ENCODE measurements at places on chromosomes 7 and 10.
A peak's percentile ranks its signal among the peaks of the same experiment; 100 is the strongest.

- DNase-seq, result no peak
These were observed 181.2 kb downstream of the TWIST1 start for GRCh38 chr7:18936265-18936664.

GRCh38 chr10:120789303-120790203 is 61.6 kb upstream of the WDR11 start:
- no peak for DNase-seq

- no peak for DNase-seq
These were observed 23.0 kb downstream of the ZFAND2A start for GRCh38 chr7:1136841-1137516.

DNA sequence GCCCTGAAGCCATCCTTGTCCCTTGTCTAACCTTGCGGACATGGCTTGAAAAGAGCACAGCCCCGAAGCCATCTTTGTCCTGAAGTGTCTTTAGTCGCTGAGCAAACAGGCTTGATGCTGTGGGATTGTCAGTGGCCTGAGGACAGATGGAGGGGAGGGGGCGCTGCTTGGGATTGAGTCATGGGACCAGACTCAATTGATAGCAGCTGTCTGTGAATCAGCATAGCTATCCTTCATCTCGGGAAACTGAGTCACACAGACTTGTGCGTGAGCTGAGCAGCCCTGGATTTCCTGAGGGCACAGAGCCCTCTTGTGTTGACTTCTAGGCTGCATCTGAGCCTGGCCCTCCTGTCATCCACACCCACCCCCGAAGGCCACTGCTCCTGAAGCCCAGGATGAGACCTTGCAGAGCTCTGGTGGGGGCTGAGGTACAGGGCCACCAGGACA is 14.4 kb downstream of the MYO1G start:
- DNase-seq, result no peak

DNA sequence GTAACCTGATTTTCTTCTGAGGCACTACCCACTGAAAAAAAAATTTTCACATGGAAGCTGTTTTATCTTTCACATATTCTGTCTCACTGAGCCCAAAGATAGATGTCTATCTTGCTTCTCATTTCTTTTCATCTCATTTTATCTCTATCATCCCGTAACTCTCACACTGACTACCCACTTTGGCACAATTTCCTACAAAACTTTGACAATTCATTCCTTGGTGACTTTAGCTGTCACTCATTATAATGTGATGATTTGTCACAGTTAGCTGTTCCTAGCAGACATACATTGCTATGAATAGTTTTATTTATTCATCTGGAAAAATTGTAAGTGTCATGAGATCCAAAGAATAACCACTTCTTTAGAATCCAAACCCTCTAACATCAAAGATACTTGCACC is 589.9 kb upstream of the TEX47 start:
- no peak for DNase-seq

DNA sequence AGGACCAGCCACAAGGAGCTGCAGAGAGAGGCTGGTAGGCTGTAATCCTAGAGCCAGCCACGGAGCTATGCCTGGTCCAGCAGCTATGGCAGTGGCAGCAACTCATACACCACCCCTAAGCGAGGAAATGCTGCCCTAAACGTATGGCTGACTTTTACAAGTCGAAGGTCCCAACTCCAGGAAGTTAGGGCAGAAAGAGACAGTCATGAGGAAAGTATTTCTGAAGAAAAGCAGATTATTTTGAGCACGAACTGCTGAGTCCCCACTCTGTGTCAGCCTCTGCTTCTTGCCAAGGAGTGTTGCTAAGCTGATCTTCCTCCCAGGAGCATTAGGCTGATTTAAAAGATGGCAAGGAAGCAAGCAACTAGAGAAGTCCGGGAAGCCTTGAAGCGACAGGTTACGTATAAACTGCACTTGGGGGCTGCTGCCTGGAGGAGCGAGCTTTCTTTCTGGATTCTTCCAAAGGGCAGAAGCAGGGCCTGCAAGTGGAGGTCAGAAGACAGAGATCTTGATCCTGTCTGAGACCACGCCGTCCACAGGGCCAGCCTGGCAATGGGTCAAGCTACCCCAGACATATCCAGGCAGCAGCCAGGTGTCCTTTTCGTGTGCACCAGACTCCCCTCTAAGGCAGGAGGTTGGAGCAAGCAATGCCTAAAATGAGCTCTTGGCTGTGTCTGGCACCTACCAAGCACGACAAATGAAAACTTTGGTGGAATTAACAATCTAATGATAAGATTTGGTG is 39.4 kb downstream of the PLXNA4 start:
- no peak for DNase-seq

- DNase-seq, result no peak
These were observed 43.1 kb upstream of the ADRB1 start for GRCh38 chr10:114000457-114001010.

DNA sequence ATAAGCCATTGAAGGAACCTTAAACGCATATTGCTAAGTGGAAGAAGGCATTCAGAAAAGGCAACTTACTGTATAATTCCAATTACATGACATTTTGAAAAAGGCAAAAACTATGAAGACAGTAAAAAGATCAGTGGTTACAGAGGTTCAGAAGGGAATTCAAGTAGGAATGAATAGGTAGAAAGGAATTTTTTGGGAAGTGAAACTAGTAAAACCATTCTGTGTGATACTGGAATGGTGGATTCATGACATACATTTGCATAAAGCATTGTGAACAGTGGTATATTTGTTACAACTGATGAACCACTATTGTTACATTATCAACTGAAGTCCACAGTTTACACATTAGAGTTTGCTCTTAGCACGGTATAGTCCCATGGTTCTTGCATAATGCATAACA is 114.2 kb upstream of the GPR22 start:
- DNase-seq, result no peak

DNA sequence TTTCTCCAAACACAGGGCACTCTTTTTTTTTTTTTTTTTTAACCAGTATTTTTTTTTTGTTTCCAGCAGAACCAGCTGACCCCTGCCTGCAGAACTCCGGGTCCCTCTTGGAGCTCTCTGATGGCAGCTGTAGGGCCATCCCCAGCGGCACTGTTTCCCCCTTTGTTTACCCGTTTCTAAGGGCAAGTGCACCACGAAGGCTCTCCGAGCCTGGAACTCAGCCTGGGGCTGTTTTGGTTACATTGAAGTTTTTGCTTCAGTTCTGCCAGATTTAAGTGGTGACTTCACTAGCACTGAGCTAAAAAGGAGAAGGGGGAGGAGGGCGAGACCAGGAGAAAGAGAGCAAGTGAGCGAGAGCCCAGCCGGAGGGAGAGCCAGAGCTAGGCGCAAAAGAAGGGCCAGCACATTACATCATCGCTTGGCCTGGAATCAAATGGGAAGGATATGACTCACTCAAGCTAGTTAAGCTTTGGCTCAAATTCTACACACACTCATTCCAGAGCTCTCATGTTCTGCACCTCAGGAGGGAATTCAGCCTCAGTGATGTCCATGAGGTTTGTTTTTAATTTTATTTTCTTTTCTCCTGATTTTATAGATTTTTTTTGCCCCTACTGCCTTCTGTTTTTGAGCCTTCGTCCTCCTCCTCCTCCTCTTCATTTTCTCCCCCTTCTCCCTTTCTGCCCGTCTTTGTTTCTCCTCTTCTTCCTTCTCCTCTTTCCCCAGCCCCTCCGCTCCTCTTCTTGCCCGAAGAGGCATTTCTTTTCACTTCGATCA is 272.3 kb downstream of the TRIL start:
- peak; percentile 96 for DNase-seq

GRCh38 chr10:78437998-78438906 is 404.6 kb downstream of the RPS24 start:
- DNase-seq, result no peak

- DNase-seq, result no peak
These were observed 15.8 kb downstream of the OSBPL3 start for GRCh38 chr7:24964191-24964590.

Measured in left kidney (tissue), 8 donors.